ENCODE measurements at places on chromosomes 16 and 17.

GRCh38 chr16:11391576-11391975, 46.3 kb downstream of the RMI2 start:
- no peak for DNase-seq

GRCh38 chr16:71855937-71856662, 10.3 kb downstream of the ATXN1L start:
- DNase-seq: no peak

- DNase-seq: no peak
These were observed 106.3 kb upstream of the ADAMTS18 start for GRCh38 chr16:77541165-77541564.

GRCh38 chr17:2089021-2089422, 34.1 kb downstream of the HIC1 start:
- DNase-seq: peak; percentile 68

DNA sequence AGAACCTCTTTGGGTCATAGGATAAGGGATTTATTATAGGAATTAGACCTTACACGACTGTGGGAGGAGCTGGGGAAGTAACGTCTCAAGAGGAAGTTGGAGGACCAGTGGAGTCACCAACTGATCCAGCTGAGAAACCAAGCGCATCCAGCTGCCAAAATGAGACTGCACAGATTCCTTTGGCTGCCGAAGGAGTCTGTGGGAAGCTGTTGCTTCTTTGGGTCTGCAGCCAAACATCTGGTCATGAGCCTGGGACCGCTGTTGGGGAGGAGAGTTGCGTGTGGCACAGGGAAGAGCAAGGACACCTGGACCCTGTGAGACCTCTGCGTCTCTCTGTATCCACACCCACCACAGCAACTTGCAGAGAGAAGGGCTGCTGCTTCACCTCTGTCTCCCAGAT, 2.4 kb upstream of the NACA2 start:
- DNase-seq: peak; percentile 42

DNA sequence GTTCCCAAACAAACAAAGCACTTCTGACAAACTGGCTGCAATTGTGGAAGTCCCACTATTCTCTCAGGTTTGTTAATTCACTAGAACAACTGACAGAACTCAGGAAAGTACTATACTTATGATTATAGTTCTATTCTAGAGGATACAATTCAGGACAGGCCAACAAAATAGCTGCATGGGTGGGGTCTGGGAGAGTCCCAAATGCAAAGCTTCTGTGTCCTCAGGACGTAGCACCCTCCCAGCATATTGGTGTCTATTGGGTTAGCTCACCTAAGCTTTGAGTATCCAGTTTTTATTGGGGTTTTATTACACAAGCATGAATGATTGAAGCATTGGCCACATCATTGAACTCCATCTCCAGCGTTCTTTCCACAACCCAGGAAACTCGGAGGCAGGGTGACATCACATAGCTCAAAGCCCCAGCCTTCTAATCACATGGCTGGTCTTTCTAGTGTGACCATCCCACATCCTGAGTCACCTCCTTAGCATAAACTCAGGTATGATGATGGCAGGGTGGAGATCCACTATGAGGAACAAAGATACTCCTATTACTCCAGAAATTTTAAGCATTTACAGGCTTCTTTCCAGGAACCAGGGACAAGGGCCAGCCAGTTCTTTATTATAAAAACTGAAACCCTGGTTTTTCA, 43.9 kb upstream of the CCNF start:
- DNase-seq: no peak

- no peak for DNase-seq
These were observed 111.3 kb upstream of the WSCD1 start for GRCh38 chr17:5958850-5959249.

GRCh38 chr17:354651-355556, 2.3 kb upstream of the RPH3AL start:
- DNase-seq: no peak

- peak; percentile 28 for DNase-seq
These were observed 25.9 kb downstream of the MYH3 start for GRCh38 chr17:10631048-10631700.

DNA sequence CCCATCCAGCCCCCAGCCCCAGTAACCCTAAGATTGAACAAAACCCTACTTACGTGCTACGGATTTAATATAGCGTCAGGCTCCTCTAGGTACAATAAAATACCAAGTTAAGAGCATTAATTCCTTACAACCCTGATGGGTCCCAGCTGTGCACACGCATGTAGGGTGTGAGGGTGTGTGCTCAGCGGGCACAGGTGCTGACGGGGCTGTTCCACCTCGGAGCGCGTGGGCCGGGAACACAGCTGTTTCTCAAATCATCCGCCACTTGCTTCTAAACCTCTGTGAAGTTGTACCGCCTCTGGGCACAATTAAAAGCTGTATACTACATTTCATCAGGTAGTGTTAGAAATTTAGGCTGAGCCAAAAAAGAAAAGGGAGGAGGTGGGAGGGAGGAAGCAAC, 478.6 kb downstream of the MAF start:
- no peak for DNase-seq

GRCh38 chr17:8376271-8377067, at the start of gene KRABD2:
Gene KRABD2 (minus strand): TSS chr17:8376704.
- DNase-seq: peak; percentile 81

- DNase-seq: no peak
These were observed 17.9 kb downstream of the SEC14L5 start for GRCh38 chr16:4976079-4976478.

GRCh38 chr16:74991593-74992403, 6.9 kb upstream of the WDR59 start:
- DNase-seq: no peak

DNA sequence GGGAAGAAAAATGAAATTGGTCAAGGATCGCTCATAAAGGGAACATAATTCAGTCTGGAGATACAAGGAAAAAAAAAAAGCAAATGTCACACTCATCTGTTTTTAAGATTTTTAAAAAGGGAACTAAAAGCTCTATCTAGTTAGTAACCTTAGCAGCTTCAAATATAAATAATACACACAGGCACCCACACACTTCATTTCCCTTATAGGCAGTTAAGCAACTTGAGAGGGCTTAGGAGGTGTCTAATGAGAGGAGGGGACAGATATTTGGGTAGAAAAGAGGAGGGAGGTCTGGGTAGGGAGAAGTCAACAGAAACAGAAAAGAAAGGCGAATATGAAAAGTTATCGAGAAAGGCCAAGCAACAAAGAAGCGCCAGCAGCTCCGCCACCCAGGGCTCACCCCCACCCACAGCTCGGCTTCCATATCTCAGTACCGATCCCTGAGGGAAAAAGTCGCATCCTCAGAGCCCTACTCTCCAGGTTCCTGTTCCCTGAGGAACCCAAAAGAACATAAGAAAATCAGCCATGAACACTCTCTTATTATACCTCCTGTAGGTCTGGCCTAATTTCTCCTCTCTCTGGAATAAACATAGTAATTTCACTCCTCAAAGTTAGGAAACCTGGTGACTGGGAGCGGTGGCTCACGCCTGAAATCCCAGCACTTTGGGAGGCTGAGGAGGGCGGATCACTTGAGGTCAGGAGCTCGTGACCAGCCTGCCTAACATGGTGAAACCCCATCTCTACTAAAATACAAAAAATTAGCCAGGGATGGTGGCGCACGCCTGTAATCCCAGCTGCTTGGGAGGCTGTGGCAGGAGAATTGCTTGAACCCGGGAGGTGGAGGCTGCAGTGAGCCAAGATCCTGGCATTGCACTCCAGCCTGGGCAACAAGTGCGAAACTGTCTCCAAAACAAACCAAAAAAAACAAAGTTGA, 69.6 kb upstream of the RCVRN start:
- no peak for DNase-seq

DNA sequence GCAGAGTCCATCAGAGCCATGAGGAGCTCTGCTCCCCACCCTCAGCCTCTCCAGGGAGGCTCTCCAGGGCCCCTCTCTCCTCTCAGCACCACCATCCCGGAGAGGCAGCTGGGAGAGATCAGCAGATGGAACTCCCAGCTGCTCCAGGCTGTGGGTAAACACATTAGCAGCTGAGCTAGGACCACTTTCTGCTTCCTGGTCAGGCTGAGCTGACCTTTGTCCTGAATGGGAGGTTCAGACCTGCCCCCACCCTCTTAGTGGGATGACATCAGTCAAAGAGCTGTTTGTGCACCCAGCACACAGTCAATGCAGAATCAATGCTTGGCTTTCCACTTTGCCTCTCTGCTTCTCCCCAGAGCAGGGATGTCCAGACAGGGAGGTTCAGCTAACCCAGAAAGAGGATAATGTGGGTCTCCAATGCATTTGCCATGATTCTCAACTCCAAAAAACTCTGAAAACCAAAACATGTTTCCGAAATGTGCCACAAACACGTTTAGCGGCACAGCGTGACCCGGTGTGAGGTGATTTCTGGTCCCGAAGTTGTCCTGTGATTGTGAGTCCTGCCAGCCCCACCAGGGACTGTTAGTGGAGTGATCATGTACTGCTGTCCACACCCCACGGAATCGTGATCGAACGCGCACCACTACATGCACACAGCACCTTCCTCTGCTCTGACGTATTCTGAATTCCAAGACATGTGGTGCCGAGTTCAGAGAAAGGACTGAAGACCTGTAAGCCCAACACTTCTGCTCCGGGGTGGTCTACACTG, 6.7 kb downstream of the GPR142 start:
- DNase-seq: no peak

GRCh38 chr16:24046442-24046841, 209.7 kb upstream of the CACNG3 start:
- no peak for DNase-seq

- peak; percentile 88 for DNase-seq
These were observed 2.5 kb upstream of the MAP3K14 start for GRCh38 chr17:45319239-45319703.

GRCh38 chr16:85555719-85556455, 57.2 kb upstream of the GSE1 start:
- DNase-seq: no peak

DNA sequence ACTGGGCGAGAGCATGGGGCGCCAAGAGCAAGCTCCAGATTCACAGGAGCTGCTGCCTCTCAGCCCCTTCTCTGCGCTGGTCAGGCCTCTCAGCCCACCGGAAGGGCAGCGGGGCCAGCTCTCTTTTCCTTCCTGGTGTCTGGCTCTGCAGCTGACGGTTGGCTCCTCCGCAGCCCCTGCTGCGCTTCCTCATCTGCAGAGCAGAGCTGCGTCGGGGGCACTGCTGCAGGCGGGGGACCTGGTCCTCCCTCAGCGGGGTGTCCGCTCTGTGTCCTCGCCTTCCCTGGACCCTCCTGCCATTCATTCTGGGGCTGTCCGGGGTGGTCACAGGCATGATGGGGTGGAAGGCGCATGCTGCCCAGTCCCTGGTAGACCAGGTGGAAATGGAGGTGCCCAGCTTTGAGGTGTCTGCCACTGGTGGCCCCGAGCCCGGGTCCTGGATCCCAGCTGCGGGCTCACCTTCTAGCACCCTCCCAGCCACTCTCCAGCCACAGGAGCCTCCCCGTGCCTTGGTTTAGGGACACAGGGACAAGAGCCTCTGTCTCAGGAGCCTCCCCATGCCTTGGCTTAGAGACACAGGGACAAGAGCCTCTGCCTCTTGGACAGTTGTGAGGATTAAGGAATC, 84.8 kb downstream of the IRF8 start:
- no peak for DNase-seq

GRCh38 chr16:82147546-82147945, 22.5 kb downstream of the MPHOSPH6 start:
- no peak for DNase-seq

- no peak for DNase-seq
These were observed 1002.3 kb upstream of the CDH8 start for GRCh38 chr16:63038397-63039106.

GRCh38 chr16:77434530-77435271, at the start of gene ADAMTS18:
Gene ADAMTS18 (minus strand): TSS chr16:77435034. CDS start chr16:77434695, 339 bp downstream.
- no peak for DNase-seq

DNA sequence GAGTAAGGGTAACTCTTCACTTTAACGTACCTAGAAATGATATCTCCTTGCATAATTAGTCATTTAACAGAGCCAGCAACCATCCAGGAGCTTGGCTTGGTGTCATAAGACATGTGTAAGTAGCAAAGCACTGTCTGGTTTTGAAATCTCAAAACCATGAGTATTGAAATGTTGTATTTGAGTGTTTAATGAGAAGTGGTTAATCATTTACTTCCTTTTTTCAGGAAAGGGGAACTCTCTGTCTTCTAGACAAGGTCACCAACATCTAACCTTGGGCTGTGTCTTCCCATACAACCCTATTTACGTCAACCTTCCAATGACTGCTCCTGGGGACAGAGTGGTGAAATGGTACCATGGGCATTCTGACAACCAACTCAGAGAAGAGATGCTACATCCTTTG, 27.1 kb downstream of the PMP22 start:
- no peak for DNase-seq

DNA sequence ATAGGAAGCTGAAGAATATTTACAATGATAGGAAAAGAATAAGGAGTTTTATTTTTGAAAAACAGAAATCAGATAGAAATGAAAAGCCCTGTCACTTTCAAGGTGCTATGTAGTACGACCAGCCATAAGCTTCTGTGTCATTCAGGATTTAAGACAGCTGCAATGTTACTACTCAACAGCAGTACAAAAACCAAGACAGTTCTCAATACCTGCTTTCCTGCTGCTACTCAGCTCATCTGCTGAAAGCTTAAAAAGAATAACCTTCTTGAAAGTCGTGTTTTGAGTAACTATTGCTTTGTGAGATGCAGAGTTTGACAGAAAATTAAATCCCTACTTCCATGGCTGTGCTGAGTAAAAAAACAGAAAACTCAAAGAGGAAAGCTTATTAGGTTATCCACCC, 8.7 kb downstream of the GRB2 start:
- no peak for DNase-seq

GRCh38 chr17:68567035-68567434, 34.1 kb downstream of the FAM20A start:
- DNase-seq: no peak

GRCh38 chr17:64571746-64572145, 65.0 kb downstream of the CEP95 start:
- DNase-seq: no peak

DNA sequence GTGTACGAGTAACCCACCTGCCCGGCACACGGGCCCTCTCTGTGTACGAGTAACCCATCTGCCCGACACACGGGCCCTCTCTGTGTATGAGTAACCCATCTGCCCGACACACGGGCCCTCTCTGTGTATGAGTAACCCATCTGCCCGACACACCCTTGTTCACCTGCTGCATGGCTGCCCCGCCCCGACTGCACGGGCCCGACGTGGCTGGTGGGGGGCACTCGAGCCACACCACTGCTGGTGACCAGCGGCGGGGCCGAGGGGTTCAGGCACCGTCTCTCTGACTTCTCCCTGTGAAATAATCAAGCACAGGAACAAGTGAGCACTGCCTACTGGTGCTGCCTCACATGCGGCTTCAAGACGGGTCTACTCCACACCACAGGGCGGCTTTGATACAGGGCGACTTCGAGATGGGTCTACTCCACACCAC, 22.1 kb downstream of the MAP1LC3B start:
- no peak for DNase-seq

DNA sequence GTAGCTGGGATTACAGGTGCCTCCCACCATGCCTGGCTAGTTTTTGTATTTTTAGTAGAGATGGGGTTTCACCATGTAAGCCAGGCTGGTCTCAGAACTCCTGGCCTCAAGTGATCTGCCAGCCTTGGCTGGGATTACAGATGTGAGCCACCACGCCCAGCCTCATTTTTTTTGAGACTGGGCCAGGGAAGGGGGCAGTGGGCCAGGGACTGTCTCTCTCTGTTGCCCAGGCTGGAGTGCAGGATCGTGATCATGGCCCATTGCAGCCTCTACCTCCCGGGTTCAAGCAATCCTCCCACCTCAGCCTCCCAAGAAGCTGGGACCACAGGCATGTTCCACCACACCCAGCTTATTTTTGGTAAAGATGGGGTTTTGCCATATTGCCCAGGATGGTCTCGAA, 16.0 kb downstream of the RSL1D1 start:
- no peak for DNase-seq

- DNase-seq: peak; percentile 65
These were observed 5.4 kb downstream of the PIEZO1 start for GRCh38 chr16:88779406-88780141.

- DNase-seq: peak; percentile 84
These were observed 584 bp upstream of the STAT5B start for GRCh38 chr17:42276609-42277341.

Measured in fibroblast of mammary gland (primary cell).